ENCODE measurements at places on chromosomes 13 and 19.

GRCh38 chr19:51372649-51373504 lies at the start of gene NKG7:
Gene NKG7 (minus strand): TSS chr19:51372654. CDS start chr19:51372535, 119 bp downstream.
- DNase-seq = peak; percentile 32

DNA sequence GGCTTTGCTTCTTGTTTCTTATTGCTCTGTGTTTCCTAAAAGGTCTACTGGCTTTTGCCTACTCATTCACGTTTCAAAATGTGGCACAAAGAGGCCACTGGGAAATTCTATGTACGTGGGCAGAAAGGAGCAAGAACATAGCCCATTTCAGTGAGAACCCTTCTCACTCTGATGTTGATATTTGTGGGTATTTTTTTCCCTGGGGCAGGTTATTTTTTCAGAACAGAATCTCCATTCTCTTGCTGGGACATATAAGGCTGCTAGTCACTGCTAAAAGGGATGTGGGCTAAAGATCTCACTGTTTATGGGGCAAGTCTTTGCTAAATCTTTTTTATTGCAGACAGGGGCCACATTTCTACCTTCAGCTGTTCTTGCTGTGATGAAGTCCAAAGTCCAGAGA lies 27.1 kb downstream of the EDNRB start:
- DNase-seq = no peak

DNA sequence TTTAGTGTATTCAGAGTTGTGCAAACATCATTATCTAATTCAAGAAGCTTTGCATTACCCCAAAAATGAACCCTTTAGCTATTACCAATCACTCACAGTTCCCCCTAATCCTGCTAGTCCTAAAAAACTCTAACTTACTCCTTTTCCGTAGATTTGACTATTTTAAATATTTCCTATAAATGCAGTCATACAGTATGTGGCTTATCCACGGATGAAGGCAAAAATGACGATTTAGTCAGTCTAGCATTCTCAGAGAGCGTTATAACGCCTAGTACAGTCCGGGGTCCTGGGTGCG lies 587 bp upstream of the ZNF383 start:
- DNase-seq = no peak

GRCh38 chr19:8342684-8343482 lies at the start of gene KANK3:
Gene KANK3 (minus strand): TSS chr19:8343262. CDS start chr19:8337828, 5,434 bp downstream.
- DNase-seq = peak; percentile 88

DNA sequence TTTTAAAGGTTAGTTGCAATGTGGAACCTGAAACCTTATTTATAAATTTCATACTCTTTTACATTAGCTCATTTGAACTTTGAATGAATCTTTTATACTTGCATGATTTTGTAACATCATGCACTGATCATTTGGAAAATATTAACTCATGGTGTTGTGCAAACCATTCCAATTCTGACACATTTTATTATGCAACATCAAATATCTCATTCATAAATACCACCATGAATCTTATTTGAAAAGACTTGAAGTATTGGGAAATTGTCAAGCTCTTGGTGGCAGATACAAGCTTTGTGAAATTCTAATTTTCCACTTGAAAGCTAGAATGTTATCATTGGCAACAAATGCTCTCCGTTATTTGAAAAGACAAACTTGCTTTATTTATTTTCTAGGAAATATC lies 379.9 kb upstream of the PCDH20 start:
- DNase-seq = no peak

GRCh38 chr19:35722461-35722860 lies 4.7 kb downstream of the KMT2B start:
- DNase-seq = no peak

GRCh38 chr13:20652946-20653345 lies 50.6 kb upstream of the IL17D start:
- DNase-seq = no peak

GRCh38 chr19:57210381-57210780 lies 19.1 kb downstream of the ZNF264 start:
- no peak for DNase-seq

DNA sequence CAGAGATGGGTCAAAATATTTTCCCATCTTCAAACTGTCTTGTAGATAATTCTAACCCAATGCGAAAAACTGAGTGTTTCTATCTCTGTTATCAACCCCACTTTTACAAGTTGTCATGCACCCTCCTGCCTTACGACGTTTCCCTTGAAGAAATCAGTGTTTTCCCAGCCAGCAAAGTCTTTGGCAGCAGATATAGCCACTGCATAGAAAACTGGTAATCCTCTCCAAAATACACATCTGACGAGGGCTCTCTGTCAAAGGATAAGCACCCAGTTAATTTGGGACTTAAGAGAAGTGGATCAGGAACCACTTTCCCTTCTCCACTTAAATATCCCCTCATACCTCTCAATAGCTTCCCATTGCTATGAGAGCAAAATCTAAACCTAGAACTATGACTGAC lies 351.9 kb upstream of the MIR17HG start:
- no peak for DNase-seq

DNA sequence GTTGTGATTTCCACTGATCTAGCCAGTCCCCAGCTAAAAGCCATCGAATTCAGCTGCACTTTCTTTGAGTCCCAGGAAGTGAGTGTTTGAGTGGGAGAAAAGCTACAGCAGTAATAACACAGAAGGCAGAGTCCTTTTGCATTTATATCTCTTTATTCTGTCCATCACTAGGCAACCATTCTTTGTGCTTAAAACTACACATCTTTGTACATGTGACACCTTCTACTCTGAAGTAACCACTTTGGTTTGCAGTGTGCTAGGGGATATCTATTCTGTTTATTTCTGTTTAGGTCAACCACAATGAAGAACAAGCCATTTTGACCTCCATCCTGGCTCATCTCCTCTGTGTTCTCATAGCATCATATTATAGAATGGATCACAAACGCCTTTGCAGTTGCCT lies 226.0 kb upstream of the SERP2 start:
- DNase-seq = no peak

DNA sequence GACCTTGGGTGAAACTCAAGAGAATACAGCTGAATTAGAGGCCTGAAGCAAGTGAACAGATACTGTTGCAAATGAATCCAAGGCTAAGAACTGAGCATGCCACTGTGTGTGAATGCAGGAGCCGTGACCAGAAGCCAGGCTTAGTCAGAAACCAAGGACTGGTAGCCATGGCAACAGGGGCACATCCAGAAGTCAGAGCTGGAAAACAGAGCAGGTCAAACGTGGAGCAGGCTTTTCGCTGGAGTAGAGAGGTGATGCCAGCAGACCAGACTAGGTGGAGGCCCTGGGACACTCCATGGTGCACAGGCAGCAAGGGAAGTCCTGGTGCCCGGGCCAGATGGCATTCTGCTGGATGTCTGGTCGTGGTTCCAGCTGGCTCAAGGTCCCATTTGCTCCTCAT lies 564.1 kb downstream of the PCDH9 start:
- no peak for DNase-seq

- DNase-seq = no peak
Measured at GRCh38 chr13:97223711-97224541, 1.8 kb downstream of the MBNL2 start.
